ENCODE measurements at places on chromosomes 7 and 10.

GRCh38 chr10:42996588-42996987 lies 80.3 kb upstream of the RET start:
- no peak for DNase-seq

- DNase-seq: no peak
Measured at GRCh38 chr10:45180507-45180906, 134.9 kb downstream of the OR13A1 start.

GRCh38 chr7:101947899-101948298 lies 130.5 kb downstream of the CUX1 start:
- DNase-seq: no peak

DNA sequence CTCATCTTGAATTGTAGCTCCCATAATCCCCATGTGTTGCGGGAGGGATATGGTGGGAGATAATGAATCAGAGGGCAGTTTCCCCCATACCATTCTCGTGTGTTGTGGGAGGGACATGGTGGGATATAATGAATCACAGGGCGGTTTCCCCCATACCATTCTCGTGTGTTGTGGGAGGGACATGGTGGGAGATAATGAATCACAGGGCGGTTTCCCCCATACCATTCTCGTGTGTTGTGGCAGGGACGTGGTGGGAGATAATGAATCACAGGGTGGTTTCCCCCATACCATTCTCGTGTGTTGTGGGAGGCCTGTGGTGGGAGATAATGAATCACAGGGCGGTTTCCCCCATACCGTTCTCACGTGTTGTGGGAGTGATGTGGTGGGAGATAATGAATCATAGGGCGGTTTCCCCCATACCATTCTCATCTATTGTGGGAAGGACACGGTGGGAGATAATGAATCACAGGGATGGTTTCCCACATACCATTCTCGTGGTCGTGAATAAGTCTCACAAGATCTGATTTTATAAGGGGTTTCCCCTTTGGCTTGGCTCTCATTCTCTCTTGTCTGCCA lies 271.0 kb downstream of the MAD1L1 start:
- DNase-seq: no peak

GRCh38 chr10:106384496-106384895 lies 780.0 kb downstream of the SORCS1 start:
- DNase-seq: no peak

- no peak for DNase-seq
Measured at GRCh38 chr7:158623241-158623640, 35.6 kb upstream of the PTPRN2 start.

DNA sequence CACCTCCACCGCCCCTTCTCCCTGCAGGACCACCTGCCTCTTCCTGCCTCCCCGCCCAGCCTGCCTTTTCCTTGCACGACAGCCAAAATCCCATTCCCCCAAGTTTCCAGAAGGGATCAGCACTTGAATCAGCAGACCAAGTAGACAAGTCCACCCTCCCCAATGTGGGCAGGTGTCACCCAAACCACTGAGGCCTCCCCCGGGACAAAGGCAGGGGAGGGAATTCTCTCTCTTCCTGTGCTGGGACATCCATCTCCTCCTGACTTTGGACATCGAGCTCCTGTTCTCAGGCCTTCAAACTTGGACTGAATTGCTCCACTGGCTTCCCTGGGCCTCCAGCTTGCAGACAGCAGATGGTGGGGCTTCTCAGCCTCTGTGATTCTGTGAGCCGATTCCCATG lies 21.6 kb upstream of the PSMG3 start:
- no peak for DNase-seq

GRCh38 chr7:22138106-22138505 lies 192.4 kb upstream of the CDCA7L start:
- DNase-seq: no peak

- no peak for DNase-seq
Measured at GRCh38 chr7:36131026-36131425, 22.0 kb upstream of the EEPD1 start.

GRCh38 chr10:116521424-116522290 lies 24.1 kb upstream of the PNLIP start:
- DNase-seq: peak; percentile 19

GRCh38 chr7:151271699-151272355 lies 23.3 kb upstream of the SMARCD3 start:
- DNase-seq: no peak

- DNase-seq: no peak
Measured at GRCh38 chr10:101267290-101267680, 38.0 kb upstream of the LBX1 start.

DNA sequence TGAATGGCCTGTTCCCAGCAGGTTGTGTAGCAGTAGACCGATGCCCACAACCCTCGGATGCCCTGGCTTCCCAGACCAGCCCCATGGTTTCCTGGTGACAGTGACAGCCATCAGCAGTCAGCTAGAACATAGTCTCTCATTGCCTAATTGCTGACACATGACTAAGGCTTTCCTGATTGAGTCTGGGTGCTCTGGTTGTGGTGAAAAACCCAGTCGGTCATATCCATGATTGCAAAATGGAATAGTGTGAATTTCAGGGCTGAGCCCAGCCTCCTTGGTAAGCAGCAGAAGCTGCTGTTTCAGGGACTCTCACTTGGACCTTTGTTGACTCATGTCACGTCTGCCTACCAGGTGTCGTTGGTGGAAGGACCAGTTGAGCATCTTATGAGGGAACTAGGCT lies 36.6 kb downstream of the POR start:
- DNase-seq: no peak

- DNase-seq: peak; percentile 13
Measured at GRCh38 chr10:101444058-101444898, 90.3 kb downstream of the BTRC start.

DNA sequence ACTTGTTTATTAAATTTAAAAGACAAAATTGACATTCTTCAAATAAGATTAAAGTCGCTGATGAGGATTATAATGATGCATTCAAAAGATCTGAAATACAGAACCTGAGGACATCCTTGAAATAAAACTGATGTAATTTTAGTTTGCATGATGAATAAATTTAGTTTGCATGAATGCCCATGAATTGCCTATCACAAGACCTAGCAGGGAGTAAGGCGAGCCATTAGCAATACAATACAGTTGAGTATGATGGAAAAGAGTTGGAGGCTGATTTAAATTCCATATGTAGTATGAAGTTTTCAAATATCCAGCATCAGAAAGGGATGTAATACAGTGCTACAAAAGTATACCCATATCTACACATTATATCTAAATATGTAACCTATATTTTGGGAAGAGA lies 321.3 kb downstream of the CACNA2D1 start:
- no peak for DNase-seq

GRCh38 chr10:19595212-19595845 lies 220.9 kb upstream of the PLXDC2 start:
- DNase-seq: no peak

DNA sequence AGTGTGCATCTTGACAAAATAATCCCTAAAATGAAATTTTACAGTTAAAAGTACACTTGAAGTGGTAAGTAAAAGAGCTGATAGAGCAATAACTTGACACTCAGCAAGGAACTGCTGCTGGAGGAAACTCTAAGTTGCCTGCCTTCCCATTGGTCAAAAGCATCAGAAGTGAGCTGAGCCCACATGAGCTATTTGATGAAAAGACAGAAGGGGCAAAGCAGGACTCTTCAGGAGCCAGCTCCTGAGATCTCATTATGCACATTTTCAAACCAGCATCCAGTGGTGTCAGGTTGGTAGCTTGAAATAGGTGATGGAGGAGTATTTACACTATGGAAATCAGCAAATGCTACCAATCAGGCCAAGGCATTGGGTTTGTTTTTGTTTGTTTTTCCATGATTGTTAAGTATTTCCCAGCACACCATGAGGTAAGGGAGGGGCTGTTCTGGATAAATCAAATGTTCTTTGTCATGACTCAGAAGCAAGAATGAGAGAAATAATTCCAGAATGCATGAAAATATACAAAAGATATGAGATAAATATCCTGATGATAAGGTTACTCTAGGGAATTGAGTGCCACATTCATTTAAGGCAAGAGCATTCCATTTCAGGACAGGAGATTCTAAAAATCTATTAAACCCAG lies 316.6 kb downstream of the SNX13 start:
- no peak for DNase-seq

DNA sequence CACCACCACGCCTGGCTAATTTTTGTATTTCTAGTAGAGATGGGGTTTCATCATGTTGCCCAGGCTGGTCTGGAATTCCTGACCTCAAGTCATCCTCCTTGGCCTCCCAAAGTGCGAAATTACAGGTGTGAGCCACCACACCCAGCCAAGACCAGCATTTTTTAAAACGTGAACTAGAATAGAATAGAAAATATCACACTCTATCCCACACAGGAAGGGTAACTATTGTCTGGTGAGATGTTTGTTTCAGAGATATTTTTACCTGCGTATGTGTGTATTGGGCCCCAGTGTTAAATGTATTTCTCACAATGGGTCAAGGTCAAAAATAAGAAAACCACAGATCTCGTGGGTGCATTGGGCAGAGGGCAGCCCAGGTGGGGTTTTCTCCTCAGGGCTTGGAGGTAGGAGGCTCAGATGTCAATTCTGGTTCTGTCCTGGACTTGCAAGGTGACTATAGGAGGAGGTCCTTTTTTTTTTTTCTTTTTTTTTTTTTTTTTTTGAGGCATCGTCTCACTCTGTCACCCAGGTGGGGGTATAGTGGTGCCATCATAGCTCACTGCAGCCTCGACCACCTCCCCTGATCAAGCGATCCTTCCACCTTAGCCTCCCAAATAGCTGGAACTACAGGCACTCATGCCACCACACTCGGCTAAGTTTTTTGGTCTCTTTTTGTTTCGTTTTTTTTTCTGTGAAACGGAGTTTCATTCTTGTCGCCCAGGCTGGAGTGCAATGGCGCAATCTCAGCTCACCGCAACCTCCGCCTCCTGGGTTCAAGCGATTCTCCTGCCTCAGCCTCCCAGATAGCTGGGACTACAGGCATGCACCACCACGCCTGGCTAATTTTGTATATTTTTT lies 19.0 kb downstream of the SH2B2 start:
- no peak for DNase-seq

DNA sequence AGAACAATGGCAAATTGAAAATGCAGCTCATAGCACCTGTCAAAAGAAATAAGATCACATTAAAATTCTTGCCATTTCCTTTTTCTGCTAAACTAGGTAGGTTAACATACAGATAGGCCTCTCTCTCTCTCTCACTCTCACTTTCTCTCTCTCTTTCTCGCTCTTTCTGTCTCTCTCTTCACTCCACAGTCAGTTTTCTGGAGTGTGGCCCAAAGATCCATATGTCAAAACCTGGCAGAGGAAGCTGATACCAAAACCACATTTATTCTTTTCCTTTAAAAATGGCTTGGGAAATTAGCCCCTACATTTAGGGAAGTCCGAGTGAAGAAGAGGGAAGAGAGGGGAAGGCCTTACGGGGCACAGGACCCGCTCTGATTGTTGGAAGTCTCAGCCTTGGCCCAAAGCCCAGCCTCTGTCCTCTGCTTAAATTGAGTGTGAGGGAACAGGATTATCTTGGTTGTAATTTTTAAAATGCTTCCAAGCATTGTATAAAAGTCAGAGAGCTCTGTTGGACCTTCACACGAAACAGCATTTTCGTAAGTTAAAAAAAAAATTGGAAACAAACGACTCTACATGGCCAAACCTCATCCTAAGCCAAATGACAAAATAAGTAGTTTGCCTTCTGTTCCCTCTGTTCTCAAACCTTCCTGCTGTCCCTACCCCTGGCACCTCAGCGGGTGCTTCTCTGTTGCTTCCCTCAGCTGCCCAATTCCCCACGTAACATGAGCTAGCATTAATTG lies 83.2 kb downstream of the FRMD4A start:
- no peak for DNase-seq

DNA sequence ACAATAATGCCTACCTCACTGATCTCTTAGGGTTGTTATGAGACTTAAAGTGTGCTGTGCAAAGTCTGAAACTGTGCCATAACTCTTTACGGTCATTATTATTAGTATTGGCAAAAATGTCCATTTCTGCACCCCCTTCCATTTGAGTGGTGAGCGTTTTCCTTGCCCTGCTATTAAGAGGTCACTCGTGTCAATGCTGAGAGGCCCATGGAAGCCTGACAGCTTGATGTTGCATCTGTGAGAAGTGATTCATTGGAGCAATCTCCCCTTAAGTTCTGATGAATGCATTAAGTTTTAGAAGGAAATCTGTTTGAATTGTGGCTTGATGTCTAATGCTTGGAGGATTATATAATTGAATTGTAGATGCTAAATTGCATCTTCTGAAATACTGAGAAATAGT lies 253.3 kb downstream of the FRMD4A start:
- no peak for DNase-seq

DNA sequence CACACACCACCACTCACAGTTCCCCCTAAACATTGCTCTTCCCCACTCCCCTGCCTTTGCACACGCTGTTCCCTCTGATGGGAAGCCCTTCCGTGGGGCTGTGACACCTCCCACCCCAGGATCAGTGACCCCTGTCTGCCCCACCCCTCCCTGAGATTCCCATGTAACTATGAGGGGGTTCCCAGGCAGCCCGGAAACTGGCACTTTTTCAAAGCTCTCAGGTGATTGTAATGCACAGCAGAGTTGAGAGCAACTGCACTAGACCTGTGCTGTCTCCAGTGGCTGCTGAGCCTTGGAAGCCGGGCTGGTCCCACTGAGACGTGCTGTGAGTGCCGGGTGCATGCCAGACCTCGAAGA lies 29.8 kb downstream of the GPRIN2 start:
- DNase-seq: no peak

DNA sequence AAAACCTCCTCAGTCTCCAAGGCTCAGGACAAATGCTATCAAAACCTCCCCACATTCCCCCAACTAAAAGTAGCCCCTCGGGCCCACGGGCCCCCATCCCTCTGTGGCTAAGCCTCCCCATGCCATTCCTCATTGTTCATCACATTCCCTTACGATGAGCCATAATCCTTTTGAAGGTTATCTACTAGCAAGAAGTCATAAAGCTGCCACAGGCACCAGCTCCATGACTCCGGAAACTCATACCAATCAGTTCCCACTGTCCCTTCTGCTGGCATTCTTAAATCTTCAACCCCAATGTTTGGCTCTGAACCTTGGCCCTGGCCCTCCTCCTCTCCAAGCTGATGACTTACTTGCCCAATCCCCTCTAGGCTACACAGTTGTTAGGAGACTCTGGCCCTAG lies 19.4 kb upstream of the TM9SF3 start:
- no peak for DNase-seq

- no peak for DNase-seq
Measured at GRCh38 chr10:5499493-5500140, at the start of gene CALML5. Gene CALML5, minus strand, starts transcription at chr10:5499570. Its CDS starts 132 bp downstream, at chr10:5499438.

- no peak for DNase-seq
Measured at GRCh38 chr10:27680691-27681605, 64.7 kb downstream of the MKX start.

- DNase-seq: no peak
Measured at GRCh38 chr7:11060893-11061292, 87.2 kb downstream of the PHF14 start.

GRCh38 chr10:97519342-97519741 lies 20.6 kb downstream of the UBTD1 start:
- no peak for DNase-seq

- DNase-seq: no peak
Measured at GRCh38 chr10:101894742-101895141, 51.1 kb upstream of the KCNIP2 start.

DNA sequence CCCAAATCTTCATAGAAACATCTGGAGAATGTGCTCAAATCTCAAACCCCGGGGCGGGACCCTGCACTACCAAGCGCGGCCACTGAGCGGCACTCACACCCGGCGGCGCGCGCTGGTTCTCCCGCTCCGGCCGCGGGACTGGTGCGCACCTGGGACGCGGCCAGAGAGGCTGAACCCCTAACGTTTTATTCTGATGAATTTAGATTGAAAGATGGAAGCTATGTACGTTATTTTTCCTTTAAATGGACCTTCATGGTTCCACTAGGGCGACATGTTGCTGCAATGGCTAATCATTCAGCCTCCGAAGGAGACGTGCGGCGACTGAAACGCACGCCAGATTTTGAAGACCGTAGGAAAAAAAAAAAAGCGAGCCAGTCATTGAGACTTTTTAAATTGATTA lies 107.0 kb upstream of the INSIG1 start:
- peak; percentile 79 for DNase-seq
